ENCODE measurements at places on chromosomes 12 and 14.

DNA sequence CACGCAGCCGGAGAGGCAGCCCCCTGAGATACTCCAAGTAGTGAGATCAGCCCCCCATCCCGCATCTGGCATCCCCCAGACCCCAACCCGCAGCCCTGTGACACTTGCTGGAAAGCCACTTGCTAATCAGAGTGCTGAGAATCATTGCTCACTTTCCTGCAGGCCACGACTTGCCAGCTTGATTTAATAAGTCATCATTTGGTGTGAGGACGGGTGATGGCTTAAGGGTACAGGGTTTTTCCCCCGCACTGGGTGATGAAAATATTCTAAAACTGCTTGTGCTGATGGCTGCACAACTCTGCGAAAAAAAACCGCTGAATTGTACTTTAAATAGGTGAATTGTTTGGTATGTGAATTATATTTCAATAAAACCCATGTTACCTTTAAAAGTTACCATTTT lies 171.2 kb downstream of the FOXN3 start:
- no peak for DNase-seq

GRCh38 chr14:74630881-74631690 lies 19.0 kb upstream of the LTBP2 start:
- no peak for DNase-seq

GRCh38 chr12:110913119-110914056 lies 7.0 kb downstream of the MYL2 start:
- no peak for DNase-seq

- DNase-seq = no peak
Measured at GRCh38 chr12:6644257-6644596, 3.0 kb downstream of the ACRBP start.

DNA sequence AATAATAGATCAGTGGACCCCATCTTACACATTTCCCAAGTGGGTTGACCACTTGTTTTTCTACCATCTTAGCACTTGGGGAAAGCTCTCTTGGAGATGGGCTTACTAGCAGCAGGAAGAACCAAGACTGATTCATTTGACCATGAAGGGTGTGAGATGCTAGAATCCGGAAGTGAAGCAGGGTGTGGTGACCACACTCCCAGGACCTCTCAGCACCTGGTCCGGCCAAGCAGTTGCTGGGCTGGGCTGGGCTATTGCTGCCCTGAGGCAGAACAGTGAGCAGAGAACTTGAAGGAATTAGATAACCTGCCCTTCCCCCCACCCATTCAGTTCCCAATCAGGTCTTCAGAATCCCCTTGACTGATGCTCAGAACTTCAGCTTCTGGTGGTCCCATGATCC lies 24.4 kb downstream of the ADCY6 start:
- no peak for DNase-seq

DNA sequence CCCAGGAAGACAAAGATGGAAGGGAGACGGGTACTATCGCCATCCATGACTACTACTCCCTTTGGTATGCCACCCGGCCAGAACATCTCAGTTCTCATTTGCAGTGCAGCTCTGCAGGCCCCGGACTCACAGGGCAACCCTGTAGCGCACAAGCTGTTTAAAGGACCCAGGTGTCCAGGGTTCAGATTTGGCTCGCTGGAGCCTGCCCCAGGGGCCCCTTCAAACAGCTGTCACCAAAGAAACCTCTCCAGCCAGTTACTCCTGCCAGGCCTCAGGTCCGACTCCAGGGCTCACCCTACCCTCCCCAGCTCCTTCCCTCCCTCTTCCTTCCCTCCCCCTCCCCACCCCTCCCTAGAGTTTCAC lies 5.5 kb upstream of the CHD4 start:
- no peak for DNase-seq

GRCh38 chr12:131420867-131421447 lies 289.9 kb upstream of the SFSWAP start:
- no peak for DNase-seq

- DNase-seq = no peak
Measured at GRCh38 chr12:52324153-52324444, 2.9 kb upstream of the KRT83 start.

- DNase-seq = no peak
Measured at GRCh38 chr12:82835217-82835616, 148.5 kb downstream of the TMTC2 start.

GRCh38 chr12:132474237-132474741 lies 15.7 kb upstream of the FBRSL1 start:
- no peak for DNase-seq

DNA sequence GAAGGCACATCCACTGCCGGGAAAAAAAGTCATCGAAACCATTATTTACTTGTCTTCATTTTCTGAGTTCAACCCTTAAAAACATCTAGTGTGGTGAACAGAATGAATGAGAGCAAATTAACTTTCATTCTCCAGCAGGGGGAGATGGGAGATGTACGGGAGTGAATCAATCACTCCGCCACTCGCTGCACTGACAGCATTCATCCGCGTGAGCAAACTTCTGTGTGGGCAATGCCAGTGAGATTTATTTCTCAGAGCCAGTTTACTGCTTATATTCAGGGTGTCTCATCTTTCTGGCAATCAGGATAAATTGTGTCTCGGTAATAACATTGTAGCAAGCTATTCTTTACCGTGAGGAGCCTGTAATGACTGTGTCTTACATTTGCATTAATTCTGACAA lies 463.6 kb upstream of the MIS18BP1 start:
- no peak for DNase-seq

DNA sequence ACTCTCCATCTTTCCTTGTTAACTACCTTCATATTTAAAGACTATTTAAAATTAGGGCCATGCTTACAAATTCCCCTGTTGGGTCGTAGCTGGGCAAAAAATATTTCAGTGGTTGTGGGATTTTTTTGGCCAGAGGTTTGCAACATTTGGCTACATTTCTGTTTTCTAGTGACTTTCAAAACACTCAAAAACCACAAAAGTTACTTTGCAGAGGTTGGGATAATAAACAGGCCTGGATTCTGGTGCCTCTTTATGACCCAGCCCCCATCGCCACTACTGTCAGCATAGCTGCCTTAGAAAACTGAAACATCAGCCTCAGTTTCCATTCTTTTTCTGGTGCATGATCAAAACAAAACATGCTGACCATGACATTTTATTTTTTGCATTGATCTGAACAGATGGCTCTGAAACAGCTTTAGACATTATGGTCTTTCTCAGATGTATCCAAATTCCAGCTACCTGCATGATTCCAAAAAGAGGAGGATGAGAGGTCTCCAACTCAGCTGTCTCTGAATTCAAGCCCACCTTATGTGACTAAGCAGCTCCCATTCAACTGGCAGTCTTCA lies 5.2 kb downstream of the DPF3 start:
- no peak for DNase-seq

DNA sequence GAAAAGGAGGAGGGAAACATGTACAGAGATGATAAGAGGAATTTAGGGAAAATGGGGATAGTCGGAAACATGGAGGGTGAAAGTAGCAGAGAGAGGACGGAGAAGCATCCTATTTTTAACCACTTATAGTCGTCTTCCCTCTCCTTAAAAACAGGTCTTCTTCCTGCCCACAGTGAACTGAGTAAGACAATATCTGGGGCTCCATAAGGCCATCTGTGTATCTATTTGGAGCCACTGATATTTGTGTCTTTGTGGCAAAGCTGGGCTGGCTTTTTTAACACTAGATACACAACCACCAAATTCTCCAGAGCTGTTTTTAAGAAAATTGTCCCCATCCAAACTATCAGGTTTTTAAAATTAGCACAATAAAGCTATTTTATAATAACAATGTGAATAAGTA lies 109.5 kb upstream of the RAP1B start:
- DNase-seq = no peak

GRCh38 chr12:110065540-110065939 lies 17.2 kb upstream of the C12orf76 start:
- no peak for DNase-seq

- peak; percentile 35 for DNase-seq
Measured at GRCh38 chr14:95319312-95320077, at the start of gene CLMN. CLMN (minus strand) TSS chr14:95319908; CDS start chr14:95319792, 116 bp downstream.

- DNase-seq = no peak
Measured at GRCh38 chr12:29072631-29073030, 76.4 kb upstream of the FAR2 start.

- no peak for DNase-seq
Measured at GRCh38 chr12:31316891-31317290, 9.1 kb downstream of the SINHCAF start.

DNA sequence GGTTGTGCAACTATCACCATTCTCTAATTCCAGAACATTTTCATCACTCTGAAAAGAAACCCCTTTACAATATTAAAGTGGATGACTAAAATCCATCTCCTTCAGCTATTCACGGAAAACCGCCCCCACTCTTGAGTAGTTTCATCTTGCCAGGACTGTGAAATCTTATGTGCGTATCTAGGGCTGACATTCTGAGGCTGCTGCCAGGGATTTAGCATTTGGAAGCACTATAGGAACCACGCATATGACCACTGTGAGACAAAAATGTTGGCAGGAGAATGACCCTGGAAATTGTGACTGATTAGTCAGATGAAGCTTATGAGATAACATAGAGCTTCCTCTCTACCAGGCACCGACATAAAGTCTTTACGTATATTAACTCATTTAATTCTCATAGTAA lies 305.2 kb upstream of the PDE3A start:
- DNase-seq = no peak

GRCh38 chr14:56490379-56490778 lies 89.2 kb upstream of the TMEM260 start:
- DNase-seq = no peak

GRCh38 chr14:35390577-35391387 lies 13.8 kb downstream of the NFKBIA start:
- DNase-seq = no peak
